A549 treated with DMSO at 1 μM for 4 hours (cell line): ENCODE measurements at places on chromosomes 2 and 18. TPM values are rescaled to one million over a fixed set of nuclear protein-coding genes. Genes with fewer than 3 reads are reported as not detected.

Gene GBX2
- 2.3 to 4.1 TPM (median 3.3 TPM) in 5 replicates for total RNA-seq

Gene SERPINB7
- total RNA-seq: 1.5 to 2.9 TPM (median 2.9 TPM) in 5 replicates

Gene SLC5A7
- total RNA-seq: not detected in 5 replicates

Gene EML6
- 1.3 to 1.8 TPM (median 1.5 TPM) in 5 replicates for total RNA-seq

Gene IL1RN
- 0.29 to 0.43 TPM (median 0.34 TPM) in 5 replicates for total RNA-seq

Gene NEU2
- total RNA-seq: not detected in 5 replicates

Gene TMEM182
- total RNA-seq: 4.8 to 6.3 TPM (median 5.3 TPM) in 5 replicates

Gene ANKRD30BL
- not detected in 5 replicates for total RNA-seq

Gene UGT1A4
- 0.07 TPM in 1 of 5 replicates, not detected in the others for total RNA-seq

Gene AFF3
- 0.02 to 0.10 TPM (median 0.08 TPM) in 5 replicates for total RNA-seq

Gene C2orf80
- total RNA-seq: not detected in 5 replicates

Gene BMP10
- total RNA-seq: not detected in 5 replicates
